NCI-H345 (cell line): ENCODE measurements at places on chromosomes 7 and 10.

GRCh38 chr10:75428434-75429158, 2.8 kb upstream of the LRMDA start:
- no peak for DNase-seq

DNA sequence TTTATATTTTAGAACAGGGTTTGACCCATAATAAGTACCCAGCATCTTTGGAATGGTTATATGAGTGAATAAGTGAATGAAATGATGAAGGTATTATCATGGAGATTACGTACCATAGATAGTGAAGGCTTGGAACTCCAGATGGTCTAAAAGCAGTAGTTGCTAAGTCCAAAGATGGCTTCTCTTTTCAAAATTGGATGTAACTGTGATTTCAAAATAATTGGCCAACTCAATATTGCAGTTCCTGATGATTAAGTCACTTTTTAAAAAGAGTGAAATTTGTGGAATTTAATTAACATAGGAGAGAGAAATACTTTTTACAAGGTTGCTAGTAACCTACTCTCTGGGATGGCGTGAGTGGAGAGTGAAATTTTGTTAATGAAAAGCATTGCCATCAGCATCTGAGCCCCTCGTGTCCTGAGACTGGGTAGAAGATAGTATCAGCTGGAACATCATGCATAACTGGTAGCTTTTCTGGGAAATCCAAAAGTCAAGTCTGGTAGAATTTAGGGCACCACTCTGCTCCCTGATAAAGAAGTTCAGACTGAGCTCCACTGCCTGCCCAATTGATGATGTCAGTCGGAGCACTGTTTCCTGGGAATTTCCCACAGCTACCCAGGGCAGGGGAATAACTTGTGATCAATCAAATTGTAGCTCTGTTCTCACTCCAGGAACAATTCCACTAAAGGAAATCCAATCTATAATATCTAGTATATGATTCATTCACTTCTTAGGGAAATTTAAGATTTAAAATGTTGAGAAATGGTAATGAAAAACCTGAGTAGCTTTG, 3.2 kb downstream of the GPR141 start:
- DNase-seq, result no peak

GRCh38 chr7:116259156-116259870, 49.0 kb downstream of the TES start:
- DNase-seq, result no peak

DNA sequence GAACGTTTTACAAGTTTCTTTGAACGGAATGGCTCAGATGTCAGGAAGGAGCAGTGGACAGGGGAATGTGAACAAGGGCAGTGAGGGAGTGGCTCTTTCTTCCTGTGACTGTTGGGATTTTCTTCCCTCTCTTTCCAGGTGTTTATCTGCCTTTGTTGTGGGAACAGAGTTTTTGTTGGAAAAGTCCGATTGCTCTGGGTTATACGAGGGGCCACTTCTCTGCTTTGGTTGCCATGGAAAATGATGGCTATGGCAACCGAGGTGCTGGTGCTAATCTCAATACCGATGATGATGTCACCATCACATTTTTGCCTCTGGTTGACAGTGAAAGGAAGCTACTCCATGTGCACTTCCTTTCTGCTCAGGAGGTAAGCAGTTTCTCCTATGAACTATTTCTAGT, 41.4 kb downstream of the ZRANB1 start:
- DNase-seq, result no peak

GRCh38 chr7:38323156-38323555, 49.7 kb upstream of the TARP start:
- DNase-seq, result no peak

GRCh38 chr10:51073453-51074237, 642 bp upstream of the PRKG1 start:
- peak; percentile 41 for DNase-seq
